Hypothalamus (tissue), 51 donors: ENCODE measurements at places on chromosomes 1 and 21.

- DNase-seq: peak; percentile 82
These were observed 6.9 kb upstream of the S100A2 start for GRCh38 chr1:153572569-153573015.

- DNase-seq: peak; percentile 27
These were observed 1.4 kb downstream of the CHI3L1 start for GRCh38 chr1:203185061-203185461.

DNA sequence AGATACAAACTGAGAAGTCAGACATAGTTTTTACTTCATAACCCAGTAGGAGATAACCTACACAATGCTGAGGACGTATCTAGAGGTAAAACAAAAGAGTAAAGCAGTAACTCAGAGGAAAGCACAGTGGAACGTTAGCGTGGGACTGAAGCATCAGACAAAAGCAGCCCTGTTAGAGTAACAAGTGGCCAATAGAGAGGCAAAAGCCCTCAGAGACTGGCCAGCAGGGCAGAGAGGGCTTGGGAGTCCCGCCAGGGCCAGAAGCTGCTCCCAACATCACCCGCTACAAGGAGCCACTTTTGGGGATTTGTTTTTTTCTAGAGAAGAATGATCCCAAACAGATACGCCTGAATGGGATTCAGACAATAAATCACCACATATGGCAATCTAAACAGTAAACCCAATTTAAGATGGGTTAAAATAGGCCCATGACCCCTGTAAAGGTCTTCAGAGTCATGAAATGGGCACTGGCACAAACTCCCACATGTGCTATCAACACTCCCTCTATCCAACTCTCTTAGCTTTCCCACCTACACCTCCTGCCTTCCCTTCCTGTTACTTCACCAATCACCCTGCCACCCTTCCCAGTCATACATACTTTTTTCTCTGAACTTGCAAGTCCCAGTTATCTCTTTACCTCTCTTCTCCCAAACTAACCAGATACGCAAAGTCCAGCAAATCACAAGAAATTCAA lies 17.2 kb downstream of the TADA1 start:
- DNase-seq: peak; percentile 44

DNA sequence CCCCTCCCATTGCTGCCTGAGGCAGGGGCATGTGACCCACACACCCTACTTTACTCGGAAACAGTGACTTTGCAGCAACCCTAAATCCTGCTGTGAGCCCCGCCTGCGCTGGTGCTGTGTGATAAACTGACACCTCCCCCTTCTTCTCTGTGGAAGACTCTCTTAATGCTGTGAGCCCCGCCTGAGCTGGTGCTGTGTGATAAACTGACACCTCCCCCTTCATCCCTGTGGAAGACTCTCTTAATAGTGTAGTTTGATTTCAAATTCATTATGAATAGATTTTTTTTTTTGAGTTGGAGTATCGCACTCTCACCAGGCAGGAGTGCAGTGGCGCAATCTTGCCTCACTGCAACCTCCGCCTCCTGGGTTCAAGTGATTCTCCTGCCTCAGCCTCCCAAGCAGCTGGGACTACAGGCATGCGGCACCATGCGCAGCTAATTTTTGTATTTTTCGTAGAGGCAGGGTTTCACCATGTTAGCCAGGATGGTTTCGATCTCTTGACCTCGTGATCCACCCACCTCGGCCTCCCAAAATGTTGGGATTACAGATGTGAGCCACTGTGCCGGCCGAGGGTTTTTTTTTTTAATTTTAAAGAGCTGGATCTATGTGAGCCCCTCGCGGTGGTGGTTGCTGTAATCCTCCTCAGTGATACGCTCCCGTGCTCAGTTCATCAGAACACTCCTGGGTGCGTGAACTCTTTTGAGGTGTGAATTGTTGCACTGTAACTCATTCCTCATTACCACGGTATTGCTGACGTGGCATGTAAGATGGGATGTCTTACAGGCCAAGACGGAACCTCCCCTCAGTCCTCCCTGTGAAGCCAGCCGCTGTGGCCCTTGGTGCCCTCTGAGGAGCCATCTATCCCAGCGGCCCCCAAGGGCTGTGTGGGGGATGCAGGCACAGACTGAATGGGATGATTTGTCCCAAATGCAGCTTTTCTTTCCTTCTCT lies 60.3 kb downstream of the GALNT2 start:
- no peak for DNase-seq

DNA sequence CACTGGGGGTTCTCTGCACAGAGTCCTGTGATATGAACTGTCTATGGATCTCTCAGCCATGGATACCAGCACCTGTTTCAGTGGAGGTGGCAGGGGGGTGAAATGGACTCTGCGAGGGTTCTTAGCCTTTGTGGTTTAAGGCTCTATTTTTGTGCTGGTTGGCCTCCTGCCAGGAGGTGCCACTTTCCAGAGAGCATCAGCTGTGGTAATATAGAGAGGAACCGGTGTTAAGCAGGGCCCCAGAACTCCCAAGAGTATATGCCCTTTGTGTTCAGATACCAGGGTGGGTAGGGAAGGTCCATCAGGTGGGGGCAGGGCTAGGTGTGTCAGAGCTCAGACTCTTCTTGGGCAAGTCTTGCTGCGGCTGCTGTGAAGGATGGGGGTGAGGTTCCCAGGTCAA lies 330.0 kb upstream of the PLD5 start:
- no peak for DNase-seq

DNA sequence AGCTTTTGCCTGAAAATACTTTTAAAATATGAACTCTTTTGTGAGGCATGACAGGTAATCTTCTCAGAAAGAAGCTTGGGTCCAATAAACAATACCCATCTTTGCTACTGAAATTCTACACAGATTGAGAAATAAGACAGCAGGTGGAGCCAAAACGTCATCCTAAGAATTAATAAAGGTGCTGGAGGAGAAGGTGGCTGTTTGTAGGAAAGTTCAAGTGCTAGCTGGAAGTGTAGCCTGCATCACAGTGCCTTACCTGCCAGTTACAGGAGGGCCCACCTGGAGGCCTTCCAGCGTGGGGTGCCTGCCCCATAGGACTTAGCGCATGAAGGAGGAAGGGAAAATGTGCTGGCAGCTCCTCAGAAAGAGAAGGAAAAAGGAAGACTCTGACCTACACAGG lies 93.7 kb downstream of the TTC3 start:
- no peak for DNase-seq

GRCh38 chr1:154190550-154190949 lies 1.4 kb downstream of the TPM3 start:
- DNase-seq: no peak

GRCh38 chr1:21189906-21190500 lies 13.3 kb upstream of the EIF4G3 start:
- DNase-seq: no peak

GRCh38 chr1:154883919-154884868 lies 14.1 kb upstream of the KCNN3 start:
- no peak for DNase-seq

DNA sequence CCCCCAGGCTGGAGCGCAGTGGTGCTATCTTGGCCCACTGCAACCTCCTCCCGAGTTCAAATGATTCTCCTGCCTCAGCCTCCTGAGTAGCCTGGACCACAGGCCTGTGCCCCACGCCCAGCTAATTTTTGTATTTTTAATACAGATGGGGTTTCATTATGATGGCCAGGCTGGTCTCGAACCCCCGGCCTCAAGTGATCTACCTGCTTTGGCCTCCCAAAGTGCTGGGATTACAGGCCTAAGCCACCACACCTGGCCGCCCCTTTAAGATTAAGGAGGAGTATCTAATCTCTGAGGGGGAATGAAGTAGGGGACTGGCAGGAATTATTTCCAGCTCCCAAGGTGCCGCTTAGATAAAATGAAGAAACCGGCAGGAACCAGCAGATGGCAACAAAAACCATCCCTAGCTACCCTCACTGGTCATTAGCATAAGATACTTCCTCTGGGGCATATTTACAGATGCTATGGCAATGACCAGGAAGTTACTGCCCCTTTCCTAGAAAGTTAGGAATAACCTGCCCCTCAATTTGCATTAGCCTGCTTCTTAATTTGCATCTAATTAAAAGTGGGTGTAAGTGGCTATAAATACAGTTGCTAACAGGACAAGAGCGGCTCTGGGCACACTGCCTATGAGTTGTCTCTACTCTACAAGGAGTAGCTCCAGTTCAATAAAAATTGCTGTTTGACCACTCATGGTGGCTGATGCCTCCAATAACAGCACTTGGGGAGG lies 7.1 kb upstream of the NSUN4 start:
- DNase-seq: no peak

DNA sequence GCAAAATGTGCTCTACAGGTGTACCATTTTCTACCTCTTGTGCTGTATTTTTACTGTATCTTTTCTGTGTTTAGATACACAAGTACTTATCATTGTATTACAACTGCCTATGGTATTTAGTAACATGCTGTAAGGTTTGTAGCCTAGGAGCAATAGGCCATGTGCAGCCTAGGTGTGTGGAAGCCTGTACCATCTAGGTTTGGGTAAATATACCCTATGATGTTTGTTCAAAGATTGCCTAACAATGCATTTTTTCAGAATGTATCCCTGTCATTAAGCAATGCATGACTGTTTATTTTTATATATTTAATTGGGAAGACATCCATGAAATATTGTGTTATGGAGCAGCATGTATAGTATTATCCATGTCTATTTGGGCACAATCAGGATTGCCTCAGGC lies 11.0 kb downstream of the ETV3L start:
- no peak for DNase-seq

DNA sequence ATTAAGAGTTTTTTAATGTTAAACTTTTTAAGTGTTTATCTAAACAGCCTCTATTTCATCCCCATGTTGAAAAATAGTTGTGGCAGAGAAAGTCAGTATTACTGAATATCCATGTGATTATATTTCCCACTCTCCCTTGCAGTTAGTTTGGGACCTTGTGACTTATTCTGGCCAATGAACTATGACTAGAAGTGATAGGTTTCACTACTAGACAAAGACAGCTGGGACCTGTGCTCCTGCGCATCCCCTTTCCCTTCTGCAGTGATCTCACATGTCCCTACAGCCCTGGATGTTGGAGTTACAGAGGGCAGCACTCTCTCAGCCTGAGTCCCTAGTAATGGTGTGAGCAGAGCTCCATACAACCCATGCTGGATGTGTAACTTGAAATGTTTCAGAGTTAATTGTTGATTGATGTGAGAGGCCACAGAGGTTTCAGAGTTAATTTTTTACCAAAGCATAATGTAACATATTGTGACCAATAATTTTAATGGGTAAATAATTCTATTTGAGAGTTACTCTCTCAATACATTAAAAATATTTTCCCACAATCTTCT lies 18.7 kb upstream of the SAMD13 start:
- no peak for DNase-seq

DNA sequence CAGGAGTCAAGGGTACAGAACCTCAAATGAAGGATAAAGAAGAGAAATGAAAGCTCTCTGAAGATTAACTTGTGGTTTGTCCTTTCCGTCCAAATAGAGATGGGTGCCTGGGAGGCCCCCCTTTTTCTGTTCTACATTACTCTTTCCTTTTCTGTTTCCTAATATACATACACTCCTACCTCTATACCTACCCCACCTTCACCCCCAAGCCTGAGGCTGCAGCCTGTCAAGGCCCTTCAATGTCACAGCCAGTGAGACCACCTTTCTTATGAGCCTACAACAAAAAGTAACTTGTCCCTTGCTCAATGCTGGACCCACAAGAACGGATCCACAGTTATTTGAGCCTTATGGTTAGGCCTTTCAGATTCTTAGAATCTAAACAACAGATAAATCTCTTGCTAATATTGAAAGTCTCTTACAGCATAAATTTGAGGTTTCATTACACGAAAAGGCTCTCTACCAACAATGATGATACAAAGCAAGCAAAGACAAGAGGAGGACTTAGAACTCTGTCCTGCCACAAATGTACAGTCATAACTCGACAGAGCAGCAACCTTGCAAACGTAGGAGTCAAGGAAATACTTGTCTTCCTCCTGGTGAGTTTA lies 4.1 kb upstream of the TRAF3IP3 start:
- no peak for DNase-seq

DNA sequence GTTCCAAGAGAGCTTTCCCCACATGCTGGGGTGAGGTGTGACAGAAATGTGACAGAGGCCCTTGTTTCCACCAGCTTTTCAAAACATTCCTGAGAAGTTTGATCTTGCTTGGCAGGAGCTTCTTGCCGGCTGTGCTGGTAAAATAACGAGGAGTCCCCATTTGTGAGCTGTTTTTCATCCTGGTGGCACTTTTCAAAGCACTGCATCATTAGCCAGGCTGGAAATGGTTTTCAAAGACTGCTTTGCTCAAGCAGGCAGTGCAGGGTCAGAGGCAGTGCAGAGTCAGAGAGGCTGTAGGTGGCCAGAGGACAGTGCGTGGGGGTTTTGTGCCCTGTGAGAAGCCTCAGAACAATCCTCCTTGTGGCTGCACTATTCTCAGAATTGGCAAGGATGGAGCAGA lies 75.8 kb upstream of the KCNA3 start:
- DNase-seq: no peak

DNA sequence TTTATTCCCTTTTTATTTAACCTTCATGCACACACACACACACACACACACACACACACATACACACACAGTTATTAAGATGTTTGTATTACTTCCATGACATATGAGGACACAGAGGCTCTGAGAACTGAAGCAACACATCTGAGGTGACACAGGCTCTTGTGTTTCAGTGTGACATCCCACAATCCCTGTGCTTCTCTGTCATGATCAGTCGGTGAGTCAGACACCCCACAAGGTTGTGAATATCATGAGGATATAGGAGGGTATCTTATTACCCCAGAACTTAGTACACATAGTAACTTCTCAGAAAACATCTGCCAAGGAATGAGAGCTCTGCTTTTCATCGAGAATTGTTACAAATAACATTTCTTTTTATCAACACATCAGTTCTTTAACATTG lies 459.3 kb downstream of the PLPP3 start:
- no peak for DNase-seq
